ENCODE measurements at places on chromosomes 5 and 9.

DNA sequence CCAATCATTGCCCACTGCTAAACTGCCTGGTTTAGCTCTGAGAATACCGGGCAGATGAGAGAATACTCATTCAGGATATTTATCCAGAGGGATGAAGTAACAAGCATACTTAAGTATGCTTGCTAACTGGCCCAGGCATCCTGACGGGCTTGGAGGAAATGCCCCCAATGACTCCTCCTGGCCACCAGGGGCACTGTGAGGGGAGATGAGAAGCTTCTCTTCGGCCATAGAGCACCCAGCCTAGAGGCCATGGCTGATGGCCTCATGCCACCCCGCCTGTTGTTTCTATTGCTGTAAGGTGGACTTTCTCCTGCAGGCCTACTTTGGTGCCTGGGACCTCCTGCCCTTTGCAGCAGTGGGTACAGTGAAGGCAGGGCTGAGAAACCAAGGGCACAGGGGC is 134.5 kb upstream of the FSTL4 start:
- DNase-seq = peak; percentile 43

DNA sequence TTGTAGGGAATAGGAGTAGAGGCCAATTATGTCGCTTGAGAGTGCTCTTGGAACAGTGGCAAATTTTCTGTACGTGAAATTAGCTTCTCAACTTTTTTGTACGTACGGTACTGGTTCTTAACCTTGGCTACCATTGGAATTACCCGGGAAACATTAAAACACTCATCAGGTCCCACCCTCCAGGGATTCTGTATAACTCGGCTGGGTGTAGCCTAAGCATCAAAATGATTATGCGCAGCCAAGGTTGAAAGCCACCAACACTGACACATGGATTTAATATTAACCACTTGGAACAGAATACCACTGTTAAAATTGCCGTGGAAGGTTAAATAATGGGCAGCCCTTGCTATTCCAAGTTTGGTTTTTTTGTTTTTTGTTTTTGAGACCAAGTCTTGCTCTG is 17.4 kb downstream of the DNAJA1 start:
- DNase-seq = no peak

DNA sequence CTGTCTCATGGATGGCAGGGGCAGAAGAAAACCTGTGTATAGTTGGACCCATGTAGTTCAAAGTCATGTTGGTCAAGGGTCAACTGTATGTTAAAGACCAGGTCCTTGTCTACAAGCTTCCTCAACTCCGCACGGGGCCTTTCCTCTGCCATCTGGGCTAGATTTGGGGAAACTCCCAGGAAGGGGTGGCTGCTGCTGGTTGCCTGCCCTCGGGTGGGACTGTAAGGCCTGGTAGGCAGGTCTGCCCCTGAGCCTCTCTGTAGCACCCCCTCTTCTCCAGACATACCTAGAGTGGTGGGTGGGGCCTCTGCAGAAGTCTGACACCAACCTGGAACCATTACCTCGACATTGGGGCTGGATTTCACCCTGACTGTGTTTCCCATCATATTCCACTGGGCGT is 15.2 kb downstream of the ENHO start:
- DNase-seq = no peak

- DNase-seq = no peak
Measured at GRCh38 chr9:127202461-127203169, 62.0 kb upstream of the GARNL3 start.

- no peak for DNase-seq
Measured at GRCh38 chr9:121593066-121593465, 58.4 kb upstream of the DAB2IP start.

DNA sequence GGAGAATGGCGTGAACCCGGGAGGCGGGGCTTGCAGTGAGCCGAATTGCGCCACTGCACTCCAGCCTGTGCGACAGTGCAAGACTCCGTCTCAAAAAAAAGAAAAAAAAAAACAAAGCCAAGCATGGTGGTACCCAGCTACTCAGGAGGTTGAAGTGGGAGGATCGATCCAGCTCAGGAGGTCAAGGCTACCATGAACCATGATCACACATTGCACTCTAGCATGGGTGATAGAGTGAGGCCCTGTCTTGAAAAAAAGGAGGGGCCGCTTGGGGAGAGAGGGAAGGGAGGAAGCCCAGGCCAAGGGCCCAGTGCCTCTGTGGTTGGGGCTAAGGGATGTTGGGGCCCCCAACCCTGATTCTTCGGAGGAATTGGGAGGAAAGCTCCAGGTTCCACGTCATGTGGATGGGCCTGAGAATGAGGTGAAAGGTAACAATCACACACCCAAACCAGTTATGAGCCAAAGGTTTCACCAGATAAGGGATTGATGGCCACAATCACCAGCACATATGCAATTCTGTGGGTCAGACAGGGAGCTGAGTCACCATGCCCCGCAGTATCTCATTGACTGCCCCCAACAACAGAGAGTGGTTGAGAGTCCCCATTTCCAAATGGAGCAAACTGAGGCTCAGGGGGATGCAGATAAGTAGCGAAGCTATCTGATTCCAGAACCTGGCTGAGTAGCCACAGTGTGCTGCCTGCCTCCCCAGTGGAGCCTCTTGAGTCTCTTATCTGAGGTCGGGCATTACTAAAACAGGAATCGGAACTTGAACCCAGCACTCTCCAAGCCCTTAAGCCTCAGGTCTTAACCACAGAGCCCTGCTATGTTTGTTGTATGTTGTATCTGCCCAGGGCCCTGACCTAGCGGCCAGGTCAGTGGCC is 20.5 kb downstream of the SWI5 start:
- no peak for DNase-seq

GRCh38 chr9:87711857-87712800 is 13.8 kb upstream of the CTSL start:
- no peak for DNase-seq

- DNase-seq = no peak
Measured at GRCh38 chr9:20591223-20591622, 31.1 kb downstream of the MLLT3 start.

GRCh38 chr5:134638760-134639201 is 6.2 kb upstream of the SAR1B start:
- DNase-seq = no peak

DNA sequence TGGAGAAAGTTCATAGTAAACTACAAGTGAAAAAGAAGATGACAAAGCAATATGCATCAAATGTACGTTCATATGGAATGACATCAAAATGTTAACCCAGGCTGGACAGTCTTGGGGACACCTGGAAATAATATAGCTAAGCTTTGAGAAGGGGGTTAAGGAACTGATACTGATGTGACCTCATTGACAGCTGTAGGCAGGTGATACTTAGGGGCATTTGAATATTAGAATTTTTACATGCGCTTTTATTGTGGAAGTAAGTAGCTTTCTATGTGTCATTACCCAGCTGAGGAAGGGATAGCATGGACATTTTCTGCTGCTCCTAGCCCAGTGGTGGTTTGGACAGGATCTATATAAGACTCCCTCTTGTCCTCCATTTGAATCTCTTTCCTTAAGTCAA is 299.7 kb downstream of the CWC27 start:
- no peak for DNase-seq

- no peak for DNase-seq
Measured at GRCh38 chr5:71957292-71957898, 149.9 kb upstream of the MAP1B start.

DNA sequence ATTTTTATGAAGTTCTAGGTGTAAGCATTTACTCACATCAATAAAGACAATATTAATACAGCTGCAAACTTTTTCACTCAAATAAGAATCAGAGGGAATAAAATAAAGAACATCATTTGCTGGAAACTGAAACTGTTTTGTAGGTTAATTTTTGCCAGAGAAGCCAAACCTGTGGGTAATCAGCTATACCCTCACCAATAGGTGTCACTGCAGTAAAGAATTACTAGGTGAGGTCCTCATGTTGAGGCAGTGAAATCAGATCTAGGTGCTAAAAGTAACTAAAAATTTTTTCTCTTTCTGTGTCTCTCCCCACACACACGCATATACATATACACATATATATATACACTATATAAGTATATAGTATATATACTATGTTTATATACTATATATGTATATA is 1016.3 kb upstream of the SEMA6A start:
- DNase-seq = no peak

DNA sequence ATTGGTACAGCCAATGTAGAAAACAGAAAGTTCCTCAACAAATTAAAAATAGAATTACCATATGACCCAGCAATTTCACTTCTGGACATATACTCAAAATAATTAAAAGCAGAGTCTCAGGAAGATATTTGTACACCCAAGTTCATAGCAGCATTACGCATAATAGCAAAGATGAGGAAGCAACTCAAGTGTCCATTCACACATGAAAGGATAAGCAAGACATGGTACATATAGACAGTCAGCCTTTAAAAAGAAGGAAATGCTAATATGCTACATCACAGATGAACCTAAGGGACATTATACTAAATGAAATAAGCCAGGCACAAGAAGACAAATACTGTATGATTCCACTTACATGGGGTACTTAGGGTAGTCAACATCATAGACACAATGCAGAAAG is 76.7 kb downstream of the ANXA2R start:
- no peak for DNase-seq

DNA sequence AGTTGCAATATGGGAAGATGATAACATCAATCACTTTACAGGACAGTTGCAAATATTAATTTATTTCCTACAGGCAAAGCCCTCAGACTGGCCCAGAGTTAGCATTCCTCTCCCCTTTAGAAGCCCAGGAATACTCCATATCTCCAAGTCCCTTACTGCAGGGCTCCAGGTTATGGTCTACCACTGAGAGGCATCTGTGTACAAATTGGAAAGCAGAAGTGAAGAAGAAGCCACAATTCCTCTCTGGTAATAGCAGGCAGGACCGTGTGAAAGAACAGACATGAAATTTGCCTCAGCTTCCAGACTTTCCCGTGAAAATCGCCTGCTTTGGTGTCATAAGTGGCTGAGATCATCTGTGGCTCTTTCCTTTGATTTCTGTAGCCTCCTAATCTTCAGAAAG is 289.6 kb downstream of the GLIS3 start:
- no peak for DNase-seq

DNA sequence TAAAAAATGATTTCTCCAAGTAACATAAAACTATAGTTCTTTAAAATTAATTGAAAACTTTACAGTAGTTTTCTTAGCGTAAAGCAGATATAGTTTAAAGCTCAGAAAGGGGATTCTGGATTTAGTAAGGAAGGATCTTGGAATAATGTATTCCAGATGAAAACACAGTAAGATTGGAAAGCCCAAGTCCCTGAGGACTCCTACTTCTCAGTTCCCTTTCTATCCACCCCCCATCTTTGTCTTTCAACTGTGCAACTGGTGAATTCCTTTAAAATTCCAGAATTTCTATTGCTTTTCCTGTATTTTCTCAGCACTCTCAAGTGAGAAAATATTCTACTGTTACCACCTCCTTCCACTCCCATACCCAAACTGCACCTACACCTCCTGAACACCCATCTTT is 184.5 kb upstream of the FBN2 start:
- DNase-seq = no peak

DNA sequence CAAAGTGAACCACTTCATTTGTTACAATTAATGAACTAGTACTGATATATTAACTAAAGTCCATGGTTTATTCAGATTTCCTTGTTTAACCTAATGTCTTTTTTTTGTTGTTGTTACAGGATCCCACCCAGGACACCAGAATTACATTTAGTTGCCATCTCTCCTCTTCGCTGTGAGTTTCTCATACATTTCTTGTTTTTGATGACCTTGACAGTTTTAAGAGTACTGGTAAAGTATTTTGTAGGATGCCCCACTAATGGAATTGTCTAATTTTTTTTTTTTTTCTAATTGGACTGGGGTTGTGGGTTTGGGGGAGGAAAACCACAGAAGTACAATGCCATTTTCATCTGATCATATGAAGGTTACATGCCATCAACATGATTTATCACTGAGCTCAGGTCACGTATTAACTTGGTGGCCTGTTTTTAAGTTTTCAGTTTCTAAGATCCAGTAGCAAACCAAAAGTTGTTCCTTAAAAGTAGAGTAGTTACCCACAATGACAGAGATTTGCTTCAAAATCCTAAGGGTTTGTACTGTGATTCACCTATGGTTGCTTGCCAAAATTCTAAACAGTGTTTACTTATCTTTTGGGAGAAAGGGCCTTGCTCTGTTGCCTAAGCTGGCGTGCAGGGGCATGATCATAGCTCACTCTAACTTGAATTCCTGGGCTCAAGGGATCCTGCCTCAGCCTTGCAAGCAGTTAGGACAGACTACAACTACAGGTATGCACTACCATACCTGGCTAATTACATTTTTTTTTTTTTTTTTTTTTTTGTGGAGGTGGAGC is 4.5 kb upstream of the OTULIN start:
- no peak for DNase-seq
